ENCODE measurements at places on chromosomes 3 and 15. TPM values are rescaled to one million over a fixed set of nuclear protein-coding genes. Genes with fewer than 3 reads are reported as not detected.

The ATP2B2 gene
- total RNA-seq: not detected

The NR1I2 gene
- total RNA-seq: not detected

The ECE2 gene
- total RNA-seq: not detected

The MFGE8 gene
- 93.1 TPM for total RNA-seq

The SPTBN5 gene
- 0.73 TPM for total RNA-seq

The SLC12A1 gene
- total RNA-seq: not detected

The GRAMD1C gene
- total RNA-seq: 2.4 TPM

The GPR15 gene
- total RNA-seq: not detected

The RPL14 gene
- total RNA-seq: 195 TPM

The SLC38A3 gene
- not detected for total RNA-seq

The FANCD2 gene
- 3.4 TPM for total RNA-seq

The CP gene
- total RNA-seq: 0.61 TPM

The CLDN16 gene
- total RNA-seq: not detected

The ERICH6 gene
- 0.32 TPM for total RNA-seq

The CCDC9B gene
- 35.0 TPM for total RNA-seq

The ARNT2 gene
- 30.0 TPM for total RNA-seq

The CORO2B gene
- 6.7 TPM for total RNA-seq

The PAK6 gene
- total RNA-seq: 0.32 TPM

The ZBED2 gene
- total RNA-seq: 0.12 TPM
